Liver (tissue), 10 donors: ENCODE measurements at places on chromosomes 3 and 15. TPM values are rescaled to one million over a fixed set of nuclear protein-coding genes. Genes with fewer than 3 reads are reported as not detected.

DNA sequence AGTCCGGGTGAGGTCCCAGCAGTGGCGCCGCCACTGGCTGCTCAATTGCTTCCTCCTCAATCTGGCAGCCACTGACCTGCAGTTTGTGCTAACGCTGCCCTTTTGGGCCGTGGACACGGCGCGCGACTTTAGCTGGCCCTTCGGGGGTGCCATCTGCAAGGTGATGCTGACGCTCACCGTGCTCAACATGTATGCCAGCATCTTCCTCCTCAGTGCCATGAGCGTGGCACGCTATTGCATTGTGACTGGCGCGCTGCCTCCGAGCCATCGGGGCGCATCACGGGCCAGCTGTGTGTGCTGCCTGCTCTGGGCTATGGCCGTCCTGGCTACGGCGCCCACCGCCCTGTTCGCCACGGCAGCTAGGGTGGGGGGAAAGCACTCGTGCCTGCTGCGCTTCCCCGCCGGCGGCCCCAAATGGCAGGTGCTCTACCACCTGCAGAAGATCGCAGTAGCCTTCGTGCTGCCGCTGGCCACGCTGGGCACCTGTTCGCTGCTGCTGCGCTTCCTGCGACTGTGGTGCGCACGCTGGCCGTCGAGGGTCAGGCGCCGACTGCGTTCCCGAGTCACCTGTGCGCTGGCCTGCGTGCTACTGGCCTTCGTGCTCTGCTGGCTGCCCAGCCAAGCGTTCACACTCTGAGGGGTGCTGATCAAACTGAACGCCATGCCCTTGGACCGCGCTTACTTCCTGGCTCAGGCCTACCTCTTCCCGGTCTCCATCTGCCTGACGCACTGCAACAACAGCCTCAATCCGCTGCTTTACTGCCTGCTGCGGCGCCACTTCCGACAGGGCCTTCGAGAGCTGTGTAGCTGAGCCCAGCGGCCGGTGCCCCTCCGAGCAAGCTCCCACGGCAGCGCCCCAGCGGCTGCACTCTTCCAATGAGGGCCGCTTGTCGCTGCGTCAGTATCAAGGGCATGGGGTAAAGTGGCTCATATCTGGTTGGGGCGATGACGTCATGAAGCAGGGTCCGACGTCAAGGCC is 20.3 kb upstream of the ADAMTS7 start:
- DNase-seq, result no peak

DNA sequence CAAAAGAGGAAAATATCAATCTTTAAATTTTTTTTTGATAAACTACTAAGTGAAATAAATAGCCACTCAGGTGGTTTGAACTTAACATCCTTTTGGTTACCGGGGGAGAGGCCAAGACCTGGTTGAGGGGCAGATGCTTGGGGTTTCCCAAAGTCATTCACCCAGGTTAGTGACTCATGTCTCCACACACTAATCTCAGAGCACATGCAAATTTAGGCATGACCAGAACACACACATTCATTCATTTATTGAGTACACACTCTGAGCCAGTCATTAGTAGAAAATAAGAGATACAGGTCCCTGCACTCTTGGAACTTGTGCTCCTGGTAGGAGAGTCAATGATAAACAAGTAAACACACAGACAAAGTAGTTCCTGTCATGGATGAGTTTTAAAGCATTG is 7.3 kb downstream of the ILDR1 start:
- DNase-seq, result no peak

GRCh38 chr15:44075535-44075934 is 119.5 kb downstream of the FRMD5 start:
- DNase-seq, result no peak

DNA sequence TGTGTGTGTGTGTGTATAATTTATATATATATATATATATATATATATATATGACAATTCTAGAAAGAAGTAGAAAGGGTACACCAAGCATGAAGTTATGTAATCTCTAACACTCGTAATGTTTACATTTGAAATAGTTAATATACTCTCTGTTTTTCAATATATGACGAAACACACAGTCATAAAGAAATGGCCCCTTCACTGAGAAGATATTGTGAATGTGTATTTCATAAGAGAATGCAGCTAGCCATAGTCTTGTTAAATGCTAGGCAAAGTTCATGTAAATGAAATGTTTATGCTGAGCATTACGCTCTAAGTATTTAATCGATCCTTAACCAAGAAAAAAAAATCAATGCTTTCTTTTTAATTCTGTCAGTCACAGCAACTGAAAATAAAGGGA is 154.7 kb upstream of the TSPAN3 start:
- no peak for DNase-seq

DNA sequence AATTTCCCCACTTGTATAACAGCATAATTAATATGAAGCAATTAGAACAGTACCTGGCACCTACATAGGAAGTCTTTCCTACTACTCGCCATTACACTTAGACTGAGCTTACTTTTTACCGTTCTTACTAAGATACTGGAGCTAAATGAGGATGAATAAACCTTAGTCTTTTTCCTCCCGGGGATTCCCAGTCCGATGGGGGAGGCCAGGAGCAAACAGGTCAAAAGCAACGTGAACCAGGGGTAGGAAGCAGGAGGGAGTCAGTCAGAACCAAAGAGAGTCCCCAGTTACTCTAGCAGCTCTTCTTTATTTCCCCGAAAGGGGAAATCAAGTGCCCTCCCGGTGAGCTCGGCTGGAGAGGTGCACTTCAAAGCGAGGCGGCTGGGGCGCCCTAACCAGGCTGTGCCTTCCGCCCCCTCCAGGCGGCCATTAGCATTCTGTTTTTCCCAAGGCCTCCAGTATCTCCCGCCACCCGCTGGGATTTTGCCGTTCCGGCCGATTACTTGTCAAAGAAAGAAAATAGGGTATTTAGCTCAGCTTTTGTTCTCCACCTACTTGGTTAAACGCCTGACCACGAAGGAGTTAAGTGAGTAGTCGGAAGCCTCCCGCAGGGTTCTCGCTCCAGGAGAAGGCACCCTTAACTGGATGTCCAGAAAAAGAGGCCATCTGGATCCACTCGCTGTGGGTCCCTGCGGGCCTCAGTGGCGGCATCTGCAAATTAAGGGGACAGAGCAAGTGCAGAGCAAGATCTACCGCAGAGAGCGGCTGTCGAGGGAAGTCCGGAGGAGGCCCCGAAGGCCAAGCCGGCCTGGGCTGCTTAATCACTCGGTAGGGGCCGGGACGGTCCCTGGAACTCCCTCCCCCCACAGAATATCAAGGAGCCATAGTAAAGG is 6.3 kb upstream of the EOMES start:
- no peak for DNase-seq

GRCh38 chr3:151871639-151872468 is 1.6 kb upstream of the SUCNR1 start:
- DNase-seq, result no peak

GRCh38 chr15:44207643-44208042 is 12.6 kb upstream of the FRMD5 start:
- no peak for DNase-seq

- no peak for DNase-seq
Measured at GRCh38 chr3:7875925-7876324, 625.7 kb upstream of the LMCD1 start.

DAPK2 gene
- 3.6 TPM for total RNA-seq

ATP8B4 gene
- 17.7 TPM for total RNA-seq

DZIP1L gene
- 1.6 TPM for total RNA-seq

ZMYND10 gene
- total RNA-seq, result 0.09 TPM

SYNPR gene
- not detected for total RNA-seq

PRR23A gene
- not detected for total RNA-seq

CNTN6 gene
- not detected for total RNA-seq

DUOXA2 gene
- total RNA-seq, result not detected

GOLGA6B gene
- total RNA-seq, result 1.0 TPM

LRTM1 gene
- not detected for total RNA-seq

RAB5A gene
- total RNA-seq, result 37.9 TPM

MGLL gene
- 9.4 TPM for total RNA-seq

SEMA3B gene
- 0.56 TPM for total RNA-seq
